ENCODE measurements at places on chromosomes 12 and 14.

DNA sequence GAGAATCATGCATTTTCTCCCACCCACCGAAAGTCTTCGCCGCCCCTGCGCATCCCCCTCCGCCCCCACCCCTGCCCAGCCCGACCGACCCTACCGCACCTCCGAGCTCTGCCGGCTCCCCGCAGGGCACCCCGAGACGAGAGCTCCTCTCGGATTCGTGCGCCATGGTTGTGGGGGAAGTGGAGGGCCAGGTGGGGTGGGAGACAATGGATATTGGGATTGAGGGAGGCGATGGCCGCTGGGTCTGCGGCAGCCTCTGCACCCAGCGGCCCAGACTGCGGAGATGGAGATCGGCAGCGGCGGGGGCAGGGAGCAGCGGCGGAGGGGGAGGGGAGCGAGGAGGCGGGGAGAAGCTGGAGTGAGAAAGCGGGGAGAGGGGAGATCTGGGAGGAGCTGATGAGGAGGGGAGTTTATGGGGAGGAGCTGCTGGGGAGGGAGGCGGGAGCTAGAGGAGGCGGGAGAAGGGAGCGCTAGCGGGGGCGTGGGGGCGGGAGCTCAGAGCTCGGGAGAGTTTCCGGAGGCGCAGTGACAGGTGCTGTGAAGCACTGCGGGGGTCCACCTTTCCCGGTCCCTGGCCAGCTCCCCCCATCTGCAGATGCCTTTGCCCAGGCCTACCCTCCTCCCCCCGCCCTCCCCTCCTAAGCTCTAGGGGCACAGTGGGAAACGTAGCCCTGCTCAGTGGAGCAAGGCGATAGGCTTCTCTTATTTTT lies at the start of gene SALL2:
TSS of gene SALL2 (minus strand) at position 385 of the 710 bp plus-strand sequence. CDS start at position 166, 219 bp downstream.
- DNase-seq: no peak

GRCh38 chr14:74394549-74394948 lies 31.5 kb downstream of the SYNDIG1L start:
- DNase-seq: no peak

DNA sequence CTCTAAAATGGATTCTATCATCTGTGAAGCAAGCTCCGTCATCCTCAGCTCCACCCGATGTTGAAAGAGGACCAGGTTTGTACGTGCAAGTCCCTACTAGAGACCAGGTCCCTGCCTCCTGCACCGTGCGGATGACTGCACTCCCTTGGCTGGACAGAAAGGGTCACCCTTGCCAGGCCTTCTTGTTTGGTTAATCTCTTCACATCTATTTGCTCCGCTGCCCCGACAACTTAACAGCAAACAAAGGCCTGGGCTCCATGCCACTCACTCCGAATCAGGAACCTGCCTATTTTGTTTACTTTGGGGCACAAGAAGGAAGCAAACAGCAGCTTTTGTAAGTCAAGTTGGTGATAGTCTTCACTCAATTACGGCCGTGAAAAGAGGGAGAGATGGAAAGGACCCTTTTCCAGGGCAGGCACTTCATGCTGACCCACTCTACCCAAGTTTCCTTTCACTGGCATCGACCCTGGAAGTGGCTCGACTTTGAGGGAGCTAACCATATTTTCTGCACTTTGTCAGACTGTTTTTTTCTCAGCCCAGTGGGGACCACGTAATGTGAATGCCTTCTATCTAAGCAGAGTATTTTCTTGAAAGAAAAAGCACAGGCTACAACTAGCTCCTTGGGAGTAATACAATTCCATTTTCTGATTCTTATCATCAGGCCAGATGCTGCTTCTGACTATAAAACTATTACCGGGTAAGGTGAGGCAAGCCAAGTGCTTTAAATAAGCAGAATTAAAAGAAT lies 202.6 kb downstream of the FOXN3 start:
- DNase-seq: no peak

GRCh38 chr12:111057701-111058425 lies 137.5 kb upstream of the MYL2 start:
- no peak for DNase-seq

GRCh38 chr12:120259418-120260202 lies 5.9 kb downstream of the PXN start:
- no peak for DNase-seq

DNA sequence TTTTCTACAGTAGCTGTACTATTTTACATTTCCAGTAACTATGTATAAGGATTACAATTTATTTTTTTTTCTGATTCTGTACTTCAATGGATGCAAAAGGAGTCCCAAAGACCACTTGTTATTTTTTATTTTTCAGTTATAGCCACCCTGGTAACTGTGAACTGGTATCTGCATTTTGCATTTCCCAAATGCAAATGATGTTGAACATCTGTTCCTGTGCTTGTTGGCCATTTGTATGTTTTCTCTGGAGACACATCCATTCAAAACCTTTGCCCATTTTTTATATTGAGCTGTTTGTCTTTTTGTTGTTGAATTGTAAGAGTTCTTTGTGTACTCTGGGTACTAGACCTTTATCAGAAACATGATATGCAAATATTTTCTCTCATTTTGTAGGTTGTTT lies 485.6 kb downstream of the LRIG3 start:
- no peak for DNase-seq

DNA sequence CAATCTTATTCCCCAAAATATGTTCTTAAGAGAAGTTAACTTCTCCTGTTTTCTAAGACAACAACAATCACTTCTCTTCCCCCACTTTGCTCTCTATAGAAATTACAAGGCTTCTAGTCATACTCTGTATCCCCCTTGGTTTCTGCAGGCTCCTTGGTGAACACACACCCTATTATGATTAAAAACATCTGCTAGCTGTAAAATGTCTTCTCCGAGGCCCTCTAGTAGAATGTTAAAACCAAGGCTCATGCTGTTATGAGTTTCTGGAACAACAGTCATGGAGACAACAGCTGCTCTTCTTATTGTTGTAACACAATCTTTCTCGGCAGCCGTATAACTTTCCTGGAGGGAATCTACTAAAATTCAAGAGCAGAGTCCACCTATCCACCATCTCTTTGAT lies 397.5 kb upstream of the CCDC196 start:
- no peak for DNase-seq
